Stimulated activated CD4-positive, alpha-beta T cell treated with anti-CD3 and anti-CD28 coated beads, Interleukin-2, amount 100 ng/mL, for 48 hours (primary cell): ENCODE measurements at places on chromosomes 11 and 22.

DNA sequence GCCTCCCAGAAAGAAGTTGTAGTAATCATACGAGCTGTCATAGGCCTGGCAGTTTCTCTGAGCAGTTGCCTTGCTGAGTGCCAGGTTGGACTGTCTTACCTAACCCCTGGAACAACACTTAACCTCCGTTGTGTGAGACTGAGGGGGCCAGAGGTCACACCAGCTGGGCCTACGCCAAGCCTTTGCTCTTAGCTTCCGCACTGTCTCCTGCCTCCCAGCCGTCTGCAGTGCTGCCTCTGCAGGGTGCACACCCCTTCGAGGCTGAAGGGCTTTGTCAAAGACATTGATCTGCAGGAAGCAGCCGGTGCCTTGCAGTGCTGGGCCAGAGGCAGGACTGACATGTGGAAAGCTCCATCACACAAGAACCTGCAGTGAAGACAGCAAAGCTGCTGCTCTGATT is 16.7 kb downstream of the TAB1 start:
- DNase-seq = no peak

- no peak for DNase-seq
Measured at GRCh38 chr22:46469711-46470110, 67.7 kb downstream of the CELSR1 start.

DNA sequence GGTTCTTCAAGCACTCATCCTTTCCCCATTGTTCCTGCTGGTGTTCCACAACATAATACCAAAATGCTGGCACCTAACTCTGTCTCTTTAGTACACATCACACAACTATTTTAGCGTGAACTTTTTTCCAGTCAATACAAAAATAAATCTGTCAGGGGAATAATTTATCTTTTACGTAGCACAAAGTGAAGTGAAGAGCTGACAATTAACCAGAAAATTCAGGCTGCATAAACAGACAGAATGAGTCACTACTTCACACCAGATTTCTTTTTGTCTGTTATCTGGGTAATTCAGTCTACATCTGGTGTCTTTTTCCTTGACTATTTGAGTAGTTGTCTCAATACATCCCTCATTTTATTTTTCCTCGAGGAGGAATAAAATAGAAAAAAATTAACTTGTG is 7.9 kb upstream of the ETS1 start:
- DNase-seq = no peak

DNA sequence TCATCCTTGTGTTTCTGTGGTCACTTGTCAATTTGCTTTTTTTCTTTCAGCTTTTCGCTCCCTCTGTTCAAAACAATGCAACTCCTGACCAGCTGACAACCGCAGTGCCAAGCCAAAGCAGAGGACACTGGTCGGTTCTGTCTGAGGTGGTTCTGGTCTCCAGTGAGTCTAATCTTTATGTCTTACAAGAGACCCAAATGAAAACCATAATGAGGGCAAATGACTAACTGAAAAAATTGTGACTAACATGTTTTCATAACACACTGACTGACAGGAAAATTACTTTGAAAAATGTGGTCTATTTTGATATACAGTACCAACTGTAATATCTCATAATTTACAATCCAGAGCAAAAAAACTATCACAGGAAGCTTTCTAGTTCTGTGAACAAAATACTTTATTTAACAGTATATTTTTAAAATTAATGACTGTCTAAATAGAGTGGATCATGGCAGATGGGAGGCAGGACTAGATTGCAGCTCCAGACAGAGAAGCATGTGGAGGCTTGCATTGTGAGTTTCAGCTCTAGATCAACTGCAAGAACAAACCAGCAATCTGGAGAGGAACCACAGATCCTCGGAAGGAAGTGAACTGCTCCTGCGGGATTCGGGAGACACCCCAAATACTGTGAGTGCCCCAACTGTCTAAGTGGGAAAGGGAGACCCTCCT is 311.8 kb downstream of the SBF2 start:
- DNase-seq = no peak

DNA sequence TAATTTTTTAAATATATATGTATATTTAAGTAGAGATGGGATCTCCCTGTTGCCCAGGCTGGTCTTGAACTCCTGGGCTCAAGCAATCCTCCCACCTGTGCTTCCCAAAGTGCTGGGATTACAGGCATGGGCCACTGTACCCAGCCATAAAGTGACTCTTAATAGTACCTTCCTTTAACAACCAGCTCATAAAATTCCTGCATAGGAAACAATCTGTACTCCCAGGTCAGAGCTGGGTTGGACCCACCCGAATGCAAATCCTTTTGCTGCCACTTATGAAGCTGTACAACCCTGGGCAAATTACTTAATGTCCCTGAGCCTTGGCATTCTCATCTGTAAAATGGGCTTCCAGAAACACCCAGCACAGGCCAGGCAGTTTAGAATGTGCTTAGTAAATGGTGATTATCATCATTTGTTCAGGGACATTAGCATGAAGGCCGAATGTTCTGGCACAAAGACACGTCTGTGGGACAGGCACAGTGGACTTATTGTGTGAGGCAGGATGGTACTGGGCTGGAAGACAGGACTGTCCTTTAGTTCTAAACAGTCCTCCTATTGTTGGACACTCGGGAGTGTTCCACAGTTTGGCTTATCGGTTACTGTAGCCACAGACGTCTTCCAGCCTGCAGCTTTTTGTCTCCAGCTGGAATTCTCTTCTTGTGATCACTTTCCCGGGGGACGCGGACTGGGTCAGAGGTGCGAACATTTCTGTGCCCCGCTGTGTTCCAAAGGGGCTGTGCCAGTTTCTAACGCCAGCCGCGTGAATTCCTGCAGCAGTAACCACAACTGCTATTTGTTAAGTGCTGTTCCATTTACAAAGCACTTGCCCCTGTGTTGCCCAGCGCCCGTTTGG is 6.0 kb downstream of the PDXP start:
- no peak for DNase-seq

- no peak for DNase-seq
Measured at GRCh38 chr11:44226945-44227344, 83.0 kb downstream of the ALX4 start.

DNA sequence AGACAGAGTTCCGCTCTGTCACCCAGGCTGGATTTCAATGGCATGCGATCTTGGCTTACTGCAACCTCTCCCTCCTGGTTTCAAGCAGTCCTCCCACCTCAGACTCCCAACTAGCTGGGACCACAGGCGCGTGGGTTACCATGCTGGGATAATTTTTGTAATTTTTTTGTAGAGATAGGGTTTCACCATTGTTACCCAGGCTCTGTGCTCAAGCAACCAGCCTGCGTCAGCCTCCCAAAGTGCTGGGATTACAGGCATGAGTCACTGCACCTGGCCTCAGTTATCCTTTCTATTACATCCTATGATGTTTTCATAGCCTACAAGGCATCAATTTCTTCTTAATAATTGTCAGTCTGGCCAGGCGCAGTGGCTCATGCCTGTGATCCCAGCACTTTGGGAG is 36.5 kb downstream of the LRRC74B start:
- no peak for DNase-seq

GRCh38 chr22:39169797-39170466 is 17.5 kb upstream of the CBX7 start:
- no peak for DNase-seq

- no peak for DNase-seq
Measured at GRCh38 chr11:56906683-56907148, 82.0 kb upstream of the OR5AK2 start.

DNA sequence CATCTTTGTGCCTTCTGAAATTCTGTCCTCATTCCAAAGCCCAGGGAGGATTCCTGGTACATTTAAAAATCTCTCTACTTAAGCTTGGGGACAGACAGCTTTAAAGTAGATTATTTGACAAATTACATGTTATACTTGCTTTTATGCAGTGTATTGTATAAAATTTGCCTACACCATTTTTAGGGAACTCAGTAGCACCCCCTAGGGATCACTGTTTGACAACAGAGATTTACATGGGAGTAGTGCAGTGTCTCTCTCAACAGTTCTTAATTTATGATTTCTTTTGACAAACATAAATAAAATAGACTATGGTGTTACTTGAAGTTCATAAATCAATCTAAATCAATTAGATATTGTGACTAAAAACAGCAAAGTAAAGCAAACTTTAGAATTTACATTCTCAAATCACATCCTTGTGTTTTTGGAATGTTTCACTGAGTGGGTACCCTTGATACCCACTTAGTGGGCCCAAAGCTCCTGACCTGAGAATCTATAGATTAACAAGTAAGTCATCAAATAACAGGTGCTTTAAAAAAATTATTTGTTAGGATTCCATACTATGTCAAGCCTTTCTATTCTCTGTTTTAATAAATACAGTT is 428.8 kb downstream of the DYNC2H1 start:
- no peak for DNase-seq

DNA sequence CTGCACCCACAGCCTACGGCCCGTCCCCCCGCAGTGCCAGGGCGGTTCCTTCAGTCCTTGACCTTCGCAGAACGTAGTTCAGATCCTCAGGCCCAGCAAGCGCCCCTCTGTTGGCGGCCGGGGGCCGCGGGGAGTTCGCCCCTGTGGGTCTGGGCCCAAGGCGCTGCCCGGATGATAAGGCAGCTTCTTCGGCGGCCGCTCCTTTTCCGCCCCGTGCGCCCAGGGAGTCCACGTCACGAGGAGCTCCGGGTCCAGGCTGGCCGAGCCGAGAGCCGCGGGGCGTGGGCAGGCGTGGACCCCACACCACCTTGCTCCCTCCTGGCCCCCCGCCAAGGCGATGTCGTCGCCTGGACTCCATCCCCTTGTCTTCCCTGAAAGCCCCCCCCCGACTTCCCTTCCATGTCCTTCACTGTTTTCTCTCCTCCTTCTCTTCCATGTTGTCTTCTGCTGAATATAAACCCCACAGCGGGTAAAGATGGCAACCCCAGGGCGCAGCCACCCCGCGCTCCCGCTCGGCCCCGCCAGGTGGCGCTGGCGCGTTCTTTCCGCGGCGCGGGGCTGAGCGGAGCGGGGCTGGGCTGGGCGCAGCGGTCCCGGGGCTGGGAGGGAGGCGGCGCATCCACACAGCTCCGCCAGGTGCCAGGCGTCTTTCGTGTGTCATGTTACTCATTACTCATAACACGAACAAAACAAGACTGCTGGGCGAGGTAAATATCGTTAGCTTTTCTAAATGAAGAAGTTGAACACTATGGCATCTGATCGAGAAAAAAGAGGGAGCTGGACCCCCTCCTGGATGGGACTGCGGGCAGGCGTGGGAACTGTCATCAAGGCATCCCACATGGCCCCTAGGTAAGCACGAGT is 321.0 kb downstream of the NTM start:
- peak; percentile 19 for DNase-seq

- no peak for DNase-seq
Measured at GRCh38 chr11:27186580-27186979, 146.0 kb downstream of the BBOX1 start.

DNA sequence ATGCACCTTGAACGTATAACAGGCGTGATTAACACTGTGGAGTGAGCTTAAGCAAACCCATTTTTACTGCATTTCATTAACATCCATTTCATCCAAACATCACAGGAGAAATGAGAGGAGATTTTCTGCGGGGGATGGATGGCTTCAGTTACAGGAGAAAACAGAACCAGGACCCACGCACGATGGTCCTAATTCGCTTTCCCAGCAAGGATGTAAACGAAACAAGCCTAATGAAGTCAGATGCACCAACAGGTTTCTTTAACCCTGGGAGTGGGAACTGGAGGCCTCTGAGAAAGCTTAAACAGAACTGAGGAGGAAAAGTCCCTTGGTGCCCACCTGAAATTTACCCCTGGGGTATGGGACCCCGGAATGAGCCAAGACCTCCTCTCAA is 2.7 kb downstream of the CADM1 start:
- DNase-seq = no peak

GRCh38 chr22:45335021-45335818 is 25.5 kb downstream of the FAM118A start:
- DNase-seq = no peak

- no peak for DNase-seq
Measured at GRCh38 chr11:60504219-60504905, 10.8 kb upstream of the MS4A13 start.

DNA sequence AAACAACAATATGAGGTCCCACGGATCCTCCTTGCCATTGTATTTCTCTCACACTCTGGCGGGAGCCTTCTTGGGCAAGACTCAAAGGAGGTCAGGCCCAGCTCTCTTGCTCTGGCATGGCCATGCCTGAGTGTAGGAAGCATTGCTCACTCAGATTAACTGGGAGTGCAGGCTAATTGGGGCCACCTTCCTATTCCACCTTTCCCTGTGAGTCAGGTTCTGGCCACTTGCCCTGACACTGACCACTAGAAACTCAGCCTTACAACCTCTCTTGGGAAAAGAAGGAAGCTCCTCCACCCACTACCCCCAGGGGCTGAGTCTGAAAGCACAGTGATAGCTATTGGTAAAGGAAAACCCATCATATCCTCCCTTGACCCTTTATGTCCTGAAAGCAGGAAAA is 121.8 kb upstream of the NTM start:
- DNase-seq = no peak

GRCh38 chr11:134988495-134988894 is 576.5 kb upstream of the B3GAT1 start:
- DNase-seq = no peak

DNA sequence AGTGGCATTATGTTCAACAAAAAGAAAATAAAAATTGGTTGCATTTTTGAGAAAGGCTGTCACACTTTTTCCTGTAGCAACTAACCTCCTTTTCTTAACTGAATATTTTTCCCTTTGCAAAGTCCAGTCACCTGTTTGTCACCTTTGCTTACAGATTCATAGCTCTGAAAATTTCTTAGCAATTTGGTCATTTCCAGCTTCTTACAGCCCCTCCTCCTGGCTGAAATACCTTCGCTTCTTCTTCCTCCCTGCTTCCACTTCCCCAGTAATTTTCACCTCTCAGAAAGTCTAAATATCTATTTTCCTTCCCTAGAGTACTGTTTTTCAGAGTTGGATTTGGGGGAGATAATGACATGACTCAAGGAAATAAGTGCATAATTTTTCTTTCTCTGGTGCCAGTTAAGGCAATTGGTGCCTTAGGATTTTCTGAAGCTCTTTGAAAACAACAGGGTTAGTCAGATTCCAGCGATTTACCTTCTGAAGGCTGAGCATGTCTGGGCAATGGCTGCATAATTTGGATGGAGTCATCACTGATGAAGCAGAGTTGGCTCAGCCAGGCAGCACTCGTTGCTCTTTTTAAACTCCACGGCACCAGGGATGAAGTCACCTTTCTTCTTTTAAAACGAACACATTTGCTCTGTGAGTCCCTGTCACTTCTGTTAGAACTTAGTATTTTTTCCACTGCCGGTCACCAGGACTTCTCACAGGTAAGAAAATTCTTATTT is 62.1 kb upstream of the AMOTL1 start:
- no peak for DNase-seq

GRCh38 chr11:10818594-10818993 is 9.9 kb upstream of the EIF4G2 start:
- DNase-seq = no peak

- no peak for DNase-seq
Measured at GRCh38 chr11:84146826-84147225, 860.7 kb upstream of the CCDC90B start.

GRCh38 chr22:44752285-44753188 is at the start of gene ARHGAP8:
TSS of gene ARHGAP8 (plus strand) at chr22:44752575. CDS start at chr22:44786528, 33,953 bp downstream.
- DNase-seq = no peak

- DNase-seq = no peak
Measured at GRCh38 chr11:69985331-69985640, 92.8 kb upstream of the ANO1 start.

GRCh38 chr11:65814131-65814985 is 19.4 kb upstream of the SNX32 start:
- no peak for DNase-seq

- no peak for DNase-seq
Measured at GRCh38 chr11:115996808-115997188, 492.6 kb upstream of the CADM1 start.

- DNase-seq = no peak
Measured at GRCh38 chr11:115454525-115454924, 49.7 kb downstream of the CADM1 start.

- no peak for DNase-seq
Measured at GRCh38 chr11:92286709-92287108, 62.1 kb downstream of the FAT3 start.
